ENCODE measurements at places on chromosomes 2 and 18. TPM values are rescaled to one million over a fixed set of nuclear protein-coding genes. Genes with fewer than 3 reads are reported as not detected.
A peak's percentile ranks its signal among the peaks of the same experiment; 100 is the strongest.

The C1GALT1C1L gene
- 0.95 TPM for total RNA-seq

DNA sequence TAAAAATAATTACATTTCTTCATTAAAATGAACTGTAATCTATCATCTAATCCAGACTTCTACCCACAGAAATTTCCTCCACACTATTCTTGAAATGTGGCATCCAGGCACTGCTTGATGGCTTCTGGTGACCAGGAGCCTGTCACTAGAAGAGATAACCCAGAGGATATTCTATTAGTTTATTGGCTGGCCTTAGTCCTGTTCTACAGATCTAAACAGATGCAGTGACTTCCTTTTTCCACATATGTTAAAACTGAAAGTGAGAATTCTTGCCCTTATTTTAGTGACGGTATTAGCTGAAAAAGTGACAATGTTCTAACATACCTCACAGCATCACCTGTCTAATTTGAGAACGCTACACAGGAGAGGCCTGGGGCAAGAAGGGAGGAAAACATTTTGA is 775.4 kb downstream of the TSN start:
- no peaks in the 10 kb centered on the region for H3K36me3 ChIP-seq
- no peaks in the 10 kb centered on the region for H3K4me1 ChIP-seq
- no peak for DNase-seq
- H3K27ac ChIP-seq, result no peak overlapping the region

The MEIS1 gene
- 29.4 TPM for total RNA-seq

The APLF gene
- 5.8 TPM for total RNA-seq

- H3K36me3 ChIP-seq, result no peaks in the 10 kb centered on the region
- DNase-seq, result peak; percentile 77
- peaks cover 64% of the 10 kb centered on the region for H3K4me1 ChIP-seq
These were observed 83.0 kb downstream of the STPG4 start for GRCh38 chr2:47072018-47072691.

DNA sequence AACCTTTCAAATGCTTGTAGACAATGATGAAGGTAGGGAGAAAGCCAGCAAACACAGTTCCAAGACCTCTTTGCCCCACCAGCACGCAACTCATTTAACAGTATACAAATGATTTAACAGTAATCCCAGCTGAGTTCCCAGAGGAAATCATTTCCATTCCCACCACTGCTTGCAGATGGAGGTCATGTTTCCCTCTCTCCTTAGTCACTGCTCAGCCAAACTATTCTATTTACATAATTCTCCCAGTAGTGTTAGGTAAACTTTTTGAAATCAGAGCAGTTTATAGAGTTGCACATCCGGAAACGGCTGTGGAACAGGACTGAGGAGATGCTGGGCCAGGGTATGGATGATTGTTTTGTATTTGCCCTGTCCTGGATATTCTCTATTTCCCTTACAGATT is 328.5 kb downstream of the FIGN start:
- no peaks in the 10 kb centered on the region for H3K27me3 ChIP-seq
- DNase-seq, result no peak
- no peaks in the 10 kb centered on the region for H3K36me3 ChIP-seq
- H3K4me3 ChIP-seq, result no peak overlapping the region
- no peak overlapping the region for H3K27ac ChIP-seq
- H3K4me1 ChIP-seq, result no peaks in the 10 kb centered on the region

DNA sequence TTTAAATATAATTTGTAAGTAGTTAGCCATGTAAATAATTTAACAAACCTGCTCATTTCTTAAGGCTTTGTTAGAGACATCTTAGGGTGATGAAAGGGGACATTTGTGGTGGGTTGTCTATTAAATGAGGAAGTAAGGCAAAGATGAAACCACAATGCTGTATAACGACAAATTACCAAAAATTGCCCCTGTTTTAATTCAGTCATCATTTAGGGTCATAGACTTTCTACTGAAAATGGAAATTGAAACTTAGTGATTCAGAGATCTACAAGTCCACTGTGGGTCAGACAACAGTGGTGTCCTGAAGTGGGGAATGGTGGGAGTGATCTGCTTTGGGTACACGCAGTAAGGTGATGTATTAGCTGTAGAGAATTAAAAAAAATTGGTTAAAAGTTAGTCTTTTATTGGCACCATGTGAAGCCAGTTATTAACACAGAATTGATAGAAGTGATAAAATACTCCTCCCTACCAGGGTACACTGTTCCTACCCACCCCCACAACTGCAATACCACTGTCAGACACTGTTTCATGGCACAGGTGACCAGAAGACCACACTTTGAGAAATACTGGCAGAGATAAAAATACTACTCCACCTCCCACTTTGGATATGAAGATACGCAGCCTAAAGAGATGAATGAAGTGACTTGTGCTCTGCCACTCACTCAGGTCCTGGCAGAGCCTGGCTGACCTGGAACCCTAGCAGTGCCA is 13.4 kb downstream of the CERS6 start:
- no peaks in the 10 kb centered on the region for H3K36me3 ChIP-seq
- no peaks in the 10 kb centered on the region for H3K27me3 ChIP-seq
- H3K4me1 ChIP-seq, result peaks cover 14% of the 10 kb centered on the region
- H3K27ac ChIP-seq, result no peak overlapping the region
- no peak overlapping the region for H3K4me3 ChIP-seq

- DNase-seq, result no peak
- no peak overlapping the region for H3K4me3 ChIP-seq
- no peaks in the 10 kb centered on the region for H3K4me1 ChIP-seq
- no peaks in the 10 kb centered on the region for H3K27me3 ChIP-seq
- H3K27ac ChIP-seq, result no peak overlapping the region
- no peaks in the 10 kb centered on the region for H3K36me3 ChIP-seq
These were observed 43.0 kb upstream of the KCNE4 start for GRCh38 chr2:223008956-223009355.

- no peaks in the 10 kb centered on the region for H3K4me1 ChIP-seq
- no peaks in the 10 kb centered on the region for H3K27me3 ChIP-seq
- H3K4me3 ChIP-seq, result no peak overlapping the region
- DNase-seq, result no peak
These were observed 161.8 kb downstream of the SOCS6 start for GRCh38 chr18:70450426-70451253.

DNA sequence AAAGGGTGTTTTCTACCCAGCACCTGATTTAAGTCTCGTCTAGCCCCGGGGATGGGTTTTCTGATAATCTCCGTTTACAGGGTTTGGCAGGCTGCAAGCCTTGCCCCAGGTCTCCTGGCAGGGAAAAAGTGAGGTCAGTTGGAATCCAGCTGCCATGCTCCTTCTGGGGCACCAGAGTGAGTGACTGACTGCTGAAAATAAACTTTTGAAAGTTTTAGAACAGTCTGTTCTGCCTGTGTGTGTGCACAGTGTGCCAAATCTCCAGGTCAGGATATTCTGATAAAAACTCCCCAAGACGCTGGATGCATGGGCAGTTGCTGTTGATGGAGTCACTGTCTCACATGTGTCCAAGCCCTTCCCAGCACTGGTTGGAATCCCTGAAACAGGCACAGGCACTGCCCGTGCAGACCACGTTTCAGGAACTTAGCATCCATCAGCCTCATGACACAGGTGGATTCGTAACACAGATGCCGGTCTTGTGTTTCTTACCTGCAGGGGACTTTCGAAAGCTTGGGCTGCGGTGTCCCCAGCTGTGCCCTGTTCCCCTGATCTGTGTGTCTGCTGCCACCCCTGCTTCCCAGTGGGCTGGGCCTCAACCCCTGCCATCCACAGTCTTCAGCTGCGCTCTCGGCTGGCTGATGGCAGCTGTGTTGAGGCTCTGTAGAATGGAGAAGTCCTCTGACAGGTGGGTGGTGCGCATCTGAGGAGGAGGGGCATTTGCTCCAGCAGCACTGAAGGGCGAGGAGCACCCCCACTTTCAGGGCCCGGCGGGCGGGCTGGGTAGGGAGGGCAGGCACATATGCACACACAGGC is 65.0 kb downstream of the SH3RF3 start:
- H3K36me3 ChIP-seq, result no peaks in the 10 kb centered on the region
- H3K27ac ChIP-seq, result peak overlapping the region; percentile 77
- no peak for DNase-seq
- H3K4me3 ChIP-seq, result no peak overlapping the region

- H3K27ac ChIP-seq, result no peak overlapping the region
- H3K27me3 ChIP-seq, result no peaks in the 10 kb centered on the region
- no peak for DNase-seq
- H3K36me3 ChIP-seq, result no peaks in the 10 kb centered on the region
- no peak overlapping the region for H3K4me3 ChIP-seq
- H3K4me1 ChIP-seq, result peaks cover 7% of the 10 kb centered on the region
These were observed 47.7 kb downstream of the ZC3H15 start for GRCh38 chr2:186533717-186534116.

GRCh38 chr2:41544709-41545108 is 503.1 kb upstream of the PKDCC start:
- peaks cover 7% of the 10 kb centered on the region for H3K4me1 ChIP-seq
- H3K36me3 ChIP-seq, result no peaks in the 10 kb centered on the region
- no peak overlapping the region for H3K4me3 ChIP-seq
- no peaks in the 10 kb centered on the region for H3K27me3 ChIP-seq
- no peak for DNase-seq

- DNase-seq, result no peak
- H3K4me1 ChIP-seq, result no peaks in the 10 kb centered on the region
- H3K36me3 ChIP-seq, result no peaks in the 10 kb centered on the region
- H3K27me3 ChIP-seq, result no peaks in the 10 kb centered on the region
- no peak overlapping the region for H3K27ac ChIP-seq
These were observed 16.9 kb downstream of the GPR75 start for GRCh38 chr2:53842891-53843290.

The IGFBP2 gene
- total RNA-seq, result 608 TPM

The FAM228A gene
- 0.81 TPM for total RNA-seq

The AAK1 gene
- 55.2 TPM for total RNA-seq

The RNF144A gene
- total RNA-seq, result 3.4 TPM

DNA sequence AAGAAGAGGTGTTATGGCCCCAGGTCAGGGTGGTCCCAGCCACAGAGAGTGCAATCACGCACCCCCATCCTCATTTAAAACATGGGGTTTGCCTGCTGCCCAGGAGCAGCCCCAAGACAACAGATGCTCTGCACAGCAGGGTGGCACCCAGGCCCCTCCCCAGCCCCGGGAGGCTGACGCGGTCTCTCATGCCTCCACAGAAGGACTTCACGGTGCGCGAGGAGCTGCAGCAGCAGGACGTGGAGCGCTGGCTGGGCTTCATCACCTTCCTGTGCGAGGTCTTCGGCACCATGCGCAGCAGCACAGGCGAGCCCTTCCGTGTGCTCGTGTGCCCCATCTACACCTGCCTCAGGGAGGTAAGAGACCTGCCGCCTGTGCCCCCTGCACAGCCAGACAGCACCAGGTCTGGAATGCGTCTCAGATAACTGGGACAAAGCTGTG is 133.7 kb downstream of the SMAD7 start:
- H3K4me1 ChIP-seq, result peaks cover 16% of the 10 kb centered on the region
- no peak overlapping the region for H3K27ac ChIP-seq
- no peaks in the 10 kb centered on the region for H3K27me3 ChIP-seq
- H3K4me3 ChIP-seq, result no peak overlapping the region

GRCh38 chr18:13703899-13704298 is 22.5 kb downstream of the FAM210A start:
- H3K27me3 ChIP-seq, result no peaks in the 10 kb centered on the region
- H3K27ac ChIP-seq, result no peak overlapping the region
- no peaks in the 10 kb centered on the region for H3K4me1 ChIP-seq
- DNase-seq, result no peak

DNA sequence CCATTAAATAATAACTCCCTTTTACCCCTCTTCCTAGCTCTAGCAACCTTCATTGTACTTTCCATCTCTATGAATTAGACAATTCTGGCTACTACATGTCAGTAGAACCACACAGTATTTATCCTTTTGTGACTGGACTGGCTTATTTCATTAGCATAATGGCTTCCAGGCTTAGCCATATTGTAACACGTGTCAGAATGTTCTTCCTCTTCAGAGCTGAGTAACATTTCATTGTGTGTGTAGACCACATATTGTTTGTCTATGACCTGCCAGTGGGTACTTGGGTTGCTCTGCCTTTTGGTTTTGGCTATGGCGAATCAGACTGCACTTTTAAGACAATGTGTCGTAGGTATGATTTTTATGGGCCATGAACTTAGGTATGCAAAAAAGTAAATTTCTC is 20.9 kb downstream of the TSN start:
- no peak overlapping the region for H3K27ac ChIP-seq
- no peaks in the 10 kb centered on the region for H3K4me1 ChIP-seq
- no peaks in the 10 kb centered on the region for H3K36me3 ChIP-seq
- no peaks in the 10 kb centered on the region for H3K27me3 ChIP-seq
- no peak for DNase-seq
- H3K4me3 ChIP-seq, result no peak overlapping the region

DNA sequence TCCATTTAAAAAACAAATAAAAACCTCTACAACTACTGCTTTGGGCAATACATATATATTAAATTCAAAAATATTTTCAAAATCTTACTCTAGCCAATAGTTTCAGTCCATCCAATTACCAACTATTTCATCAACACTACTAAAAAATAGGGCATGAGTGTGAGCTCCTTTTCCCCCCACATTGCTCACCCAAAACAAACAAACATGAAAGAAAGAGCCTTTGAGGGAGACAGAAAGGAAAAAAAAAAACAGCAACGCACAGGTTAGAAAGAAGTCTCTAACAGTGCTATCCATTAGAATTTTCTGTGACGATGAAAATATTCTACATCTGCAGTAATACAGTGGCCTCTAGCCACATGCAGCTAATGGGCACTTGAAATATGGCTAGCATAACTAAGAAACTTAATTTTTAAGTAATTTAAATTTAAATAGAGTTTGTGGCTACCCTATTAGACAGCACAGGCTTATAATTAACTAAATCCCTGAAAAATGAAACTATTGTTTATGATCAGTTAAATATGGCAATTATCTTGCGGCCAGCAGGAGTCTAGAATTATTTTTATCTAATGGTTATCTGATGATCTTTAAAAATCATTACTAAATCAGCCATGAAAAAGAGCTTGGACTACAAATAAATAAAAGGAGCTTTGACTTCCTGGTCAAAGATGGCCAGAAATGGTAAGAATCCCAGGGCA is 59.2 kb downstream of the RBMS1 start:
- peaks cover 19% of the 10 kb centered on the region for H3K4me1 ChIP-seq
- no peaks in the 10 kb centered on the region for H3K27me3 ChIP-seq
- DNase-seq, result no peak
- H3K4me3 ChIP-seq, result peak overlapping the region; percentile 19

- no peaks in the 10 kb centered on the region for H3K36me3 ChIP-seq
- H3K27ac ChIP-seq, result peak overlapping the region; percentile 45
- DNase-seq, result no peak
- peak overlapping the region; percentile 43 for H3K4me3 ChIP-seq
- H3K27me3 ChIP-seq, result no peaks in the 10 kb centered on the region
- peaks cover 19% of the 10 kb centered on the region for H3K4me1 ChIP-seq
These were observed 8.1 kb downstream of the EMILIN2 start for GRCh38 chr18:2854875-2855274.

Measured in thoracic aorta (tissue), 2 donors.